ENCODE measurements at places on chromosomes 1 and 21. TPM values are rescaled to one million over a fixed set of nuclear protein-coding genes. Genes with fewer than 3 reads are reported as not detected.

DNA sequence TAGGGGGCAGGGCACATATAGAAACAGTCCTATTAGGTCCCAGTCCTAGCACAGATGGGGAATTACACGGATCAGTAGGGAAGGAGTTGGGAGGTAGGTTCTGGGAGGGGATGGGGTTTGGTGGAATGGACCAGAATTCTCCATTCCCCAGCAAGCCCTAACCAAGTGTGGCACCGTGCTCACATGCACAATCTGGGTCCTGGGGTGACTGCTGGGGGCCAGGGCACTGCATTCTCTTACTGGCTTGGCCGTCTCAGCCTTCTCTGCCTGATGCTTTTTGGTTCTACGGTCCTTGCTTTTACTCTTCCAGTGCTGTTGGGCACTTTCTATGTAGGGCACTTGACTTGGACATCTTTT, 53.9 kb downstream of the NENF start:
- no peak for DNase-seq

GRCh38 chr1:54045496-54045895, 7.5 kb downstream of the TMEM59 start:
- no peak for DNase-seq

ADAMTS4 gene
- 0.39 TPM for polyA plus RNA-seq

GRCh38 chr1:17297991-17298390, 10.0 kb upstream of the PADI4 start:
- DNase-seq = no peak

NBPF8 gene
- 24.4 TPM for polyA plus RNA-seq

GRCh38 chr21:34181431-34182039, 108.2 kb downstream of the MRPS6 start:
- DNase-seq = no peak
